ENCODE measurements at places on chromosomes 7 and 10. TPM values are rescaled to one million over a fixed set of nuclear protein-coding genes. Genes with fewer than 3 reads are reported as not detected.

- DNase-seq = no peak
Observed at GRCh38 chr7:113373863-113374262, 255.5 kb upstream of the SMIM30 start.

- DNase-seq = no peak
Observed at GRCh38 chr10:97519342-97519741, 20.6 kb downstream of the UBTD1 start.

DNA sequence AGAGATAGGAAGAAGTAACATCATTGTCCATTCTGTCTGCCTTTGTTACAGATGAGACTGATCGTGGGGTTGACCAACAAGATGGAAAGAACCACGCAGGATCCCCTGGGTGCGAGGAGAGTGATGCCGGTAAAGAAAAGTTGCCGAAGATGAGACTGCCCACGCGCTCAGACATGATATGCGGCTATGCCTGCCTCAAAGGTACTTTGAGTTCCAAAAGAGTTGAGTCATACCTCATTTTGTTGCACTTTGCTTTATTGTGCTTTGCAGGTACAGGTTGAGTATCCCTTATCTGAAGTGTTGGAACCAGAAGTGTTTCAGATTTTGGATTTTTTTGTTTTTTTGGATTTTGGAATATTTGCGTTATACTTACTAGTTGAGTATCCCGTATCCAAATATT lies 12.2 kb upstream of the CLCN1 start:
- DNase-seq = no peak

DNA sequence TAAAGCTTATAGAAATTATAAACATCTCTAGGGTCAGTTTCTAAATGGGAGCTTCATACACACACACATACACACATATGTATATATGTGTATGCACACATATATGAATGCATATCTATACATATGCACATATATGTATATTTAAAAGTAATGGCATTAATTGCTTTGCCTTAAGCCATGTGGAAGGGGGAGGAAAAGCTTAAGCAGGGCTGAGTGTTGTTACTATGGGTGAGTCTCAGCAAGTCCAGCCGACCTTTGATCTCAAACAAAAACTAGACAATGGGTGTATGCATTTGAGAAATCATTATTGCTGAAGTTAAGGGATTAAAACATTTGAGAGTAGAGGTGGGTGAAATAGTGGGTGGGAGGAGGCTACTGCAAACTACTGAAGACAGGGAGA lies 546.7 kb downstream of the MAGI2 start:
- no peak for DNase-seq

GRCh38 chr10:73413108-73413527 lies 740 bp downstream of the ANXA7 start:
- DNase-seq = peak; percentile 43

GRCh38 chr10:73655257-73655989 lies 406 bp downstream of the SYNPO2L start:
- no peak for DNase-seq

GRCh38 chr7:29657288-29657687 lies 93.7 kb downstream of the PRR15 start:
- no peak for DNase-seq

DNA sequence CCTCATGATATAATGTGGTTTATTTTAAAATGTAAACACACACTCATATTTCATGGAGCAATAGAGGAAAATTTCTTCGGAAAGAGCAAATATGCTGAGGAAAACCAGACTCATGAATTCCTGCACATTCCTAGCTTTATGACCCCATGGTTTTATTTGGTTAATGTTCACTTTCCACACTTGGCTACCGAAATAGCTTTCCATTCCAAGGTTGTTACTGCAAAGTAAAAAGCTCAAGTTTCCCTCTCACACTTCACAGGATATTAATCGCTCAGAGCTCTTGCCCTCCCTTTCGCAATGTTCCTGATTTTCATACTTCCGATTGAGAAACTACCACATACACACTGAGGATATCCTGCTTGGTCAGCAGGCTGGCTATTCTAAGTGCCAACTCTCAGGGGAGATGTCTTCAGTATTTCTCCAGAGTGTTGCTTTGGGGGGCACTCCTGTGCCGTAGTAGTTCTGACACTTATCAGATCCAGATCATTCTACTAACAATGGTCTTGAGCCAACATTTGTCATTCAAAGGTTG lies 77.5 kb upstream of the STEAP1B start:
- DNase-seq = peak; percentile 67

DNA sequence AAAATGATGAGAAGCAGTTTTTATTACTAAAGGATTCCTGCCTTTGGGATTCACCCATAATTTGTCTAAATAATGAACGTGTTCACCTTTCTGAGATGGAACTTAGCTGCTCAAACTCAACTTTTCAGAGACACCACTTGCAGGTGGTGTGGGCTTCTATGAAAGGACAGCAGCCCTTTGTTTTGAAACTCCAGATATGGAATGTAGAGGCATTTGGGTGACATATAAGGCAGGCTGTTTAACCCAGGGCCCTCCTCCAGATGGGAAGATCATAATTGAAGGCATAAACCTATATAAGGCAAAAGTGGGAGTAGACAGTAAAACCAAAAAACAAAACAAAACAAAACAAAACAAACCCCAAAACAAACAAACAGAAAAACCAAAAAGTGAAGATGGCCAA lies 11.9 kb upstream of the HUS1 start:
- DNase-seq = no peak

The ERVW-1 gene
- not detected for total RNA-seq

The THNSL1 gene
- total RNA-seq = 7.3 TPM

The SH2B2 gene
- total RNA-seq = 0.40 TPM

The HHEX gene
- 9.6 TPM for total RNA-seq
